ENCODE measurements at places on chromosomes 4 and X.

DNA sequence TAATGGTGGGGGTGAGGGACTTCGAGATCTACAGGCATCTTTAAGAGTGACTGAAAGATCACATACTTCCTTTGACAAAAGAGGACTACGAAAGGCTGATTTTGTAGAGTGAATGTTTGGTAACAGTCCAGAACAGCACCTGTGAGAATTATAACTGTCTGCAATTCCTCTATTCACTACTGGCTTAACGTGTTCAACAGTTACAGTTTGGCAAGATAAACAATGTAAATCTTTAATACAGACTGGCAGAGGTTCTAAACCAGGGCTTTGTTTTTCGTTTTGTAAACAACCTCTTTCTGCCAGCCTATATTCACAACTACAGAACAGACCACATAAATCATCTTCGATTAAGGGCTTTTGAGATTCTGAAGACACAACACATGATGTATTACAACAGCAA is 66.9 kb downstream of the NCAPG start:
- no peak for DNase-seq

GRCh38 chr4:6918338-6918737 is 8.7 kb downstream of the TBC1D14 start:
- no peak for DNase-seq

DNA sequence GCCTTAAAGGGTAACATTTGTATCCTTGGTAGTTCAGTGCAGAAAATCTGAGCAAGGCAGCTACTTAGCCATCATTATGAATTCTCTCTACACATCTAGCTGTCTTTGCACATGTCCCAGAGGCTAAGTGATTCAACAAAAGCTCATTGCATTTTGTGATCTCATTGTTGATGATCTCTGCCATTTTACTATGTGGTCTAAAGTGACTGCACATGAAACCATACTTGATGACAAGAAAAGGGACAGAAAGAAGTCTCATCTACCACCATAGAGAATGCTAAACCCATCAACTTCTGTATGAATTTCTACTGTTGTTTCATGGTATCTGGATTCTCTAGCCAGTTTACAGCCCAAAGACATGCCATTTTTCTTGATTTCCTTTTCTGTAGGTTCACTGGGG is 5.9 kb upstream of the PGK1 start:
- DNase-seq, result no peak

GRCh38 chr4:182683661-182684060 is 233.5 kb downstream of the DCTD start:
- DNase-seq, result no peak

- DNase-seq, result peak; percentile 35
Measured at GRCh38 chr4:42151568-42152506, 618 bp downstream of the BEND4 start.

DNA sequence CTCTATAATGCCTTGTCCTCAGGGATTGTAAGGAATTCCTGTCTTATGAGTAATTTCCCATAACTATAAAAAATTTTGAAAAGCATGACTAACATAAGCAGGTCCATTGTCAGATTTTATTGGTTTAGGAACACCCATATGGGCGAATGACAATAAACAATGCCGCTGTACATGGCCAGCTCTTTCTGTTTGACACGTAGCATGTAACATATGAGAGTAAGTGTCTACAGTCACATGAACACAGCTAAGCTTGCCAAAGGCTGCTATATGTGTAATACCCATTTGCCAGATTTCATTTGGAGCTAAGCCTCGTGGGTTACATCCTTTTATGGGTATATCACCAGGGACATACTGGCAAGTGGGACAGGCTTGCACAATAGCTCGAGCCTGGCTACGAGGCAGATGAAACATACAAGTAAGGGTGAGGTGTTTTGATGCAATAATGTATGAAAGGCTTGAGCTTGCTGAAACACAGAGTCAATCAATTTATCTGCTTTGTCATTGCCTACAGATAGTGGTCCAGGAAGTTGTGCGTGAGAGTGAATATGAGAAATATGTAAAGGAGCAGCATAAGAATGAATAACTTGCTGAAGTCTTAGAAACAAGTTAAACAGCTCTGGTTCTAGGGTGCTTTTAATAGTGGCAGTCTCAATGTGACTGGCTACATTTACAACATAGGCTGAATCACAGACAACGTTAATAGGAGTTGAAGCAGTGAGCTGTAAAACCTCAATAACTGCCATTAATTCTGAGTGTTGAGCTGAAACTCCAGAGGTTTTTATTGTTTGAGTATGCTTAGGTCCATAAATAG is 67.4 kb upstream of the UGT2B10 start:
- DNase-seq, result no peak

DNA sequence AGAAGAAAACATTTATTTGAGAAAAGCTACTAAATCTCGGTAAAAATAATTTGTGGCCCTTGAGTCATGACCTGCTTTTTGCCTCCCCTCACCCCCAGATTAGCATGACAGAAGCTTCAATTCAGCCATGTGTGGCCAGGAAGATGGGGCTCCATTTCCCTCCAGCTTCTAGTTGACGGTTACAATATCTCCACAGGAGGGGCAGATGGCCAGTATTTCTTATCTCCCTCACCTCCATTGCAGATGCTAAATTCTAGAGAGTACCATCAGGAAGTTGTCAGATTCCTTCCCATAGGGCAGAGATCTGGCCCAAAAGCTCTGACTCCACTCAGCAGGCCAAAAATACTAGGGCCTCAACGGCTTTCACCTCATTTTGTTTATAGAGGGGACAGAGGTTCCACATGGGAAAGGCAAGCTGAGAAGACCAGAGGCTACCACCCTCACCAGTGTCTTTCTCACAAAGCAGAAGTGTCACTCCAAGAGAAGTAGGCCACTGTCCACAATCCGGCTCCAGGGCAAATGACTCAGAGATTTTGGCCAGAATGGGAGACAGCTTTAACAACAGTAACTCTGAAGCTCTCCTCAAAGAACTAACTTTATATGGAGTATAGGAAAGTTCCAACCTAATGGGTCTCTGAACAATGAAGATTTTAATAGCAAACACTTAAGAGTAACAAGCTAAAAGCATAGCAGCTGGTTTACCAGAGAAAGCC is 108.3 kb downstream of the TBC1D19 start:
- no peak for DNase-seq

GRCh38 chr4:155974996-155975395 is 21.3 kb upstream of the CTSO start:
- no peak for DNase-seq

- DNase-seq, result no peak
Measured at GRCh38 chr4:16783119-16783518, 115.3 kb downstream of the LDB2 start.

GRCh38 chr4:81389720-81390119 is 82.0 kb downstream of the RASGEF1B start:
- DNase-seq, result no peak

DNA sequence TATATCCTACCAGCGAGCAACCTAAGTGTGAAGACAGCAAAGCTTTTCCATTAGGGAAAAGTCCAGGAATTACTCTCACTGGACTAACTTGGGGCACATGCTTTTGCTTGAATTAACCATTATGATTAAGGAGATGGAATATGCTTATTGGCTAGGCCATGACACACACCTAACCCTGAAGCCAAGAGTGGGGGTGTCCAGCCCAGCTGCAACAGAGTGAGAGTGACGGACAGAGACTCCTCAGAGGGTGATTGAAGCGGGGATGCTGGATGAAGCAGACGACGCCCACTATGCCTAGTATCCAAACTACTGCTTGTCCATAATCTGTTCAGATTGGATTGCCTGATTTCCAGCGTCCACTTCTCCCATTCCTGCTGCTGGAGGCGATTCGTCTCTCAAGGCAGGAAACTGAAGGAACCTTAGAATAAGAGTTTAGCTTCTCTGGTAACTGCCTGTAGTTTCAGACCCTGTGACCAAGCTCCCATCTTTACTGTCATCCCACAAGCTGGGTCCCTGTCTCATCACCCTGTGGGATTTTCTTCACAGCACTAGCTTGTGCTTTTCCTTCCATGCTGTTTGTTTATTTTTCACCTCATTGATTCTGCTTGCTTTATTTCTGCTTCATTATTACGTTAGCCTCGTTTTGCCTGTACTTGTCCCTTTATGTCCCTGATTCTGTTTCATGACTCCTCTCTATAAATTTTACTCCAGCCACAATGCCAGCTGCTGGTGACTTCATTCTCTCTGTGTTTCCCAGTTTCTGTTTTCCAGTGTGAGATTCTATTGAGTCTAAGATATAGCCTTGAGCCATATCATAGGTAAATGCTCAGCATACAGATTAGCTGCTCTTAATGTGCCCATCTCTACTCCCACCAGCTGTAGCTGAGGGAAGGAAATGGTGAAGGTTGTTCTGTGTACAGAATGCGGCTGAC is 19.0 kb downstream of the FAM47E start:
- DNase-seq, result no peak

- no peak for DNase-seq
Measured at GRCh38 chrX:72100824-72101351, 30.8 kb downstream of the RTL5 start.

GRCh38 chr4:14615671-14616070 is 386.6 kb upstream of the CPEB2 start:
- no peak for DNase-seq

DNA sequence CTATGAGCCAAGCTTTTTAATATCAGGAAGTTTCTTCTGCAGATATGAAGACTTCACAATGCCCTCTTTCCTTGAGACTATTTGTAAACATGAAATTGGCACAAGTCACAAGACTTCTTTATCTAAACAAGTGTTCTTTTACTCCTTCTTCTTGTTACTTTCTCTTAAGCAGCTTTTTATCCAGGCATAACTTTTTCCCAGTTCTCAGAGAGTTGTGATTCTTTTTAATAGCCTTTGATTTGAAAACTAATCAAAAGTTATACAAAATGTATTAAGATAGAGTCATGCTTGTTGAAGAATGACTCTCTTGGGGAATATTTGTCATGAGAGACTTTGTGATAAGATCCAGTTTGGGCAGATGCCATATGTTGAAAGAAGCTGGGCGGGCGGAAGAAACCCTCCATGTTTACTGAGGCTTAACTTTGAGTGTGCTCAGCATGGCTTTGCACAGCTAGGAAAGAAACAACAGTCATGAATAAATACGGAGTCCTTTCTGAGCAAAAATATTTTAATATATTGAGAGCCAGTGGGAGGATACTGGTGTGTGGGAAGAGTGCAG is 39.3 kb downstream of the SYTL5 start:
- DNase-seq, result no peak

DNA sequence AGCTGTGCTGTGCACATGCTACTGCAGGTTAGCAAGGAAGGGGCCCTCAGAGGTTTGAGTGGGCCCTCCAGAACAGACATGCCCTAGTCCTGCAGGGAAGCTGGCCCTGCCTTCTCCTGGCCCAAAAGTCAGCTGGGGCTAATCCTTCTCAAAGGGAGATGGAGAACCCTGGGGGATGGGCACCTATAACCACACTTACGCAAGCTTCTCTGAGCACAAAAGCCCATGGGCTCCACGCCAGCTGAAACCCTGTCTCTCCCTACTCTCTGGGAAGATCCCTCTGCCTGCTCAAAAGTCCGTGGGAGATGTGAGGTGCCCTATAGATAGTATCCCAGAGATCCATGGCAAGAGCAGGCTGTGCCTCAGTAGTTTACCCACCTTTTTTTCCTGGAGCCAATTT is 58.9 kb upstream of the DKK2 start:
- no peak for DNase-seq

GRCh38 chr4:147088146-147088545 is 142.5 kb upstream of the TTC29 start:
- DNase-seq, result no peak

DNA sequence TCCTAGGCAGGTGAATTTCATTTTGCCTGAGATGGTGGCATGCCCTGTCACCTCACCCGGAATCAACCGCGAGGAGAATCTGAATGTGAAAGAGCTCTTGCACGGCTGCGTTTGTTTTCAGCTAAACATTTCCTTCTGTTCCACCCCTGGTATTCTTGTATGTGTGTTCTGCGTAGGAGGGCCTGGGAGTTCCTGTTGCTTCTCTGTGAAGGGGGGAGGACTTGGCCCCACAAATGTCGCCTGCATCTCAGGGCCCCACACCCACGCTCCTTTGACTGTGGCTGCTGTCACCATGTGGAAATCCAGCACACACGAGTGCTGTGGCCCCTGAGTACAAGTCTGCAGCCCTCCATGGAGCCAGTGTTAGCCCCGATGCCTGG is 45.8 kb upstream of the CLCN4 start:
- DNase-seq, result peak; percentile 82

DNA sequence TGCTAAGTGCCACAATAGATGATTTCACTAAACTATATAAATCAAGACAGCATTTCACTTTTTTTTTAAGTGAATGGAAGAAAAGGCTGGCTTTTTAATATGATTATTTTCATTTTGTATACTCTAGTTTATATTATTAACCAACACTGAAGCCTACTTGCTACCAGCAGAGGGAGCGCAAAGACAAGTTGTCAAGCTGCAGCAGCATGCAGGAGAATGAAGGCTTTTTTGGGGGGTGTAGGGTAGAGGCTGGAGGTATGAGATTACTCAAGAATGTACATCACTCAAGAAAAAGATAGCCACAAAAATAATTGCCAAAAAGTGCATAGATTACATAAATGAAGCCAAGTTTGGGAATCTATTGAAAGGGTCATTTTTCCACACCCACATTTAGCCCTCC is 519.5 kb downstream of the FGF13 start:
- DNase-seq, result no peak

GRCh38 chrX:83419030-83419792 is 88.9 kb upstream of the POU3F4 start:
- no peak for DNase-seq

DNA sequence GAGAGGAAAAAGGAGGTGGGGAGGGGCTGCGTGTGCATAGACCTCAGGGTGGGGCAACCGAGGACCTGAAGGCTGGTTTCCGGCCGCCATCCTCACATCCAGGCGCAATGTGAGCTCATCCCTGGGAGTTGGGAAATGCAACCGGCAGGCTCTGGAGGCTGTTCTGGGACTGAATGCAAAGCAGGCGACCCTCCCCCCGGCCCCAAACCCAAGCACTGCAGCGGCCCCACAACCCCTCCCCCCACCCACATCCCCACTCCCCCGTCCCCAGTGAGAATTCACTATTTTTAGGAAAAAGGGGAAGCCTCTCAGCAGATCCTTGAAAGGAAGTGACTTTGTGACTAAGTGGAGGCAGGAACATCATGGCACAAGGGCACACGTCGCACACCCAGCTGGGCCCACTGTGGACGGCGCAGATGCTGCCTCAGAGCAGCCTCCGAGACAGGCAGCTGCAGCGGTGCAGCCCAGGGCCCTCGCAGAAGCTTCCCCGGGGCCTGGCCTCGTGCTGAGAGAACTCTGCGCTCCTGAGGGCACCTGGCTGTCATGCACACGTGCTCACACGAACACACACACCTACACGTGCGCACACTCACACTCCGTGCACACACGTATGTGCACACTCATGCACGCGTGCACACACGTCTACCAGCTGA is 1.3 kb upstream of the PDE6B start:
- no peak for DNase-seq

GRCh38 chr4:83282049-83282535 is 2.5 kb downstream of the COQ2 start:
- peak; percentile 34 for DNase-seq
